Activated T-cell treated with anti-CD3 and anti-CD28 coated beads for 1 hour (primary cell): ENCODE measurements at places on chromosomes 4 and X.

DNA sequence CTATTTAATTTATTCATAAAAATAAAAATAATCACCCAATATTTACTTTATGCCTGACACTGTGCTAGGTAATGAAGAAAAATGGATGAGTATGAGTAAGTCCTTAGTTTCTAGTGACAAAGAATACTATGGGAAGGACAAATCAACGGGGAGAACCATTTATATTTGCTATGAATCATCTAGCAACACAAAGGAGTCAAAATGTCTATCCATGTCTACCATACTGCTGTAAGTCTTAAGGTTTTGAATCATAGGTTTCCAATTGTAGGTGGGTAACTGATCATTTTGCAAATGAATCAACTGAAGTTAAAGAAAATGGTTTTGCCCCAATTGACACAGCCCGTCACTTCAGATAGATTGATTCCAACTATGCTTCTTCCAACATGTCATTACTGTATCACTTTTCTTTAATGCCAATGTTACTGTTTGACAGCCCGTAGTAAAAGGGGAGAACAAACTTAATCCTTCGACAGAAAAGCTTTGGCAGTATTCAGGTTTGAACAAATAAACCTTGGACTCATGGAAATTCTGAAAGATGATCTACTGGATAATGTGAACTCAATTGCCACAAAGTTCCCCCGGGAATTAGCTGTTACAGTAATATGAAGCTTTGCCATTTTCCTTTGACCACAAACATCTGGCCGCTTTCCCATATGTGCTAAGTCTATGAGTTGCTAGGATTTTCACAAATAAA lies 3.2 kb downstream of the TDO2 start:
- DNase-seq = no peak

GRCh38 chr4:56637791-56638190 lies 43.3 kb downstream of the HOPX start:
- DNase-seq = no peak

DNA sequence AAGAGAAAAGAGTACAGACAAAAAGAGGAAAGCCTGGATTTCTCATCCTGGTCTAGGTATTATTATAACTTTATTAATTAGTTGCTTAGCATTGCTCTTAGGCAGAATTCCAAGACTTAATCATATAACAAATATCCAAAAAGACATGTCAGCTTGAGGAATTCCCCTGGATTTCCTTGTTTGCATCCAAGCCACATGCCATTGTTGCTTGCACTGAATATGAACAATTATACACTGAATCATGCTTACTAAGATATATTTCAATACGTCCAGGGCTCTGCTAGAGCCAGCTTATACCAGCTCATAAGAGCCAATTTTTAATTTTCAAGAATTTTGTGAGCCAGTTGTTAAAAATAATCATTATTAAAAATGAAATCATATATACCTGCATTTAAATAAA lies 5.5 kb upstream of the TLR10 start:
- no peak for DNase-seq

GRCh38 chr4:73707918-73708577 lies 32.3 kb upstream of the CXCL8 start:
- no peak for DNase-seq

DNA sequence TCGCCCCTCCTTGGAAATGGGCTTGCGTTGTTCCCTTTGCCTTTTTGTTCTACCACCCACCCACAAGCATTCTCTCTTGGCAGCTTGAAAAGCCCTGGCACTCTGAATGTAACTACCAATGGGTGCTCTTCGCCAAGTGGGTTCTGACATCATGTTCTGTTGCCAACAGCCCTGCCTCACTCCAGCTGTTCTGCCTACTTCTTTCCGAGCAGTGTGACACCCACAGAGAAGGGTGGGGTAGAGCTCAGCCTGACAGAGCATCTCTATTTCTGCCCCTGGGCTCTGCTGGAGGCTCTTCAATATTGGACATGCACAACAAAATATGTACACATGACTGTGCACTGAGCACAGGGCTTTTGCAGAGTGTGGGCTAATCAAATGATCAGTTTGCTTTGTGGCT lies 15.6 kb upstream of the EXOSC9 start:
- no peak for DNase-seq

DNA sequence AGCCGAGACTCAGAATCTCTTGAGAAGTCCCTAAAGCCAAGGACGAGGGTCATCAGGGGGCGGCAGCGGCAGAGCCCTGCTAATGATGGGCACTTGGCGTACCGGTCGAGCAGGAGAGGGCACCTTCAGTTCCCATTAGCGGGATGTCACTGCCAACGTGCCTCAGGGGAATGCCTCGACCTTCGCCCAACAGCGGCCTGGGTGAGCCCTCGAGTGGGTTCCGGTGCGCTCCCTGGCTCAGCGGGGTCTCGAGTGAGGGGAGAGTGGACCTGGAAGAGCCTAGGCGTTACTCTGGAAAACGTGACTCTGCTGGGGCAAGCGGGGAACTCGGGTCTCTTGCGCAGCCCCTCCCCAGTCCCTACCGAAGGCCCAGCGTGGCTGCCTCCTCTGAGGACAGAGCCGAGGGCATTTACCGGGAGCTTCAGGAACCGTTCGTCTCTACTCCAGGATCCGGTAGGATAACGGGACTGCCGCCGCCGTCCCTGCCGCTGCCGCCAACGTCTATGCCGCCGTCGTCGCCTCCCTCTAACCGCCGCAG lies 36.9 kb downstream of the PGRMC1 start:
- no peak for DNase-seq

DNA sequence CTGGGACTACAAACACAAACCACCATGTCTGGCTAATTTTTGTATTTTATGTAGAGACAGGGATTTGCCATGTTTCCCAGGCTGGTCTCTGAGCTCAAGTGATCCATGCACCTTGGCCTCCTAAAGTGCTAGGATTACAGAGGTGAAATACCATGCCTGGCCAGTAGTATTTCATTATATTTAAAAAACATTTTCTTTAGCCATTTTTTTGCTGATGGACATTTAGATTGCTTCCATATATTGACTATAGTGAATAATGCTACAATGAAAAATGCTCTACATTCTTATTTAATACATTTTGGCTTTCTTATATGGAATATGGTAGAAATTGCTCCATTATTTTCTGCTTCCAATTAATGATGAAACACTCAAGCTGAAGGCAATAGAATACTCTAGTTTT lies 1439.7 kb downstream of the FSTL5 start:
- DNase-seq = no peak

DNA sequence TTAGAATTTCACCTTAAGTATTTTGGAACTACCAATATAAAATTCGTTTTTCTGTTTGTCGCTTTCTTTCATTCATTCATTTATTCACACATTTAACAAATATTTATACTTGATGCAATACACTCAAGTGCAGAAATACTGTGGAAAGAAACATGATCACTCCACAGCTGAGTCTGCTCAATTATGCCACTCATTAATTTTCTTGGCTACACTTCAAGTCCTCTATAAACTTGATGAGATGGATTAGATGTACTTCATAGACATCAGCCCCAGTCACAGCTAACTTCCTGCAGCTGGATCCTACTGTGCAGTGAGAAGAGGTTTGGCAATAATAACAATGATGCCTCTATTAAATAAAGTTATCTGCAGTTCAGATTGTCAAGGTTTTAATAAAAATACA lies 208.1 kb downstream of the PDGFC start:
- DNase-seq = no peak

DNA sequence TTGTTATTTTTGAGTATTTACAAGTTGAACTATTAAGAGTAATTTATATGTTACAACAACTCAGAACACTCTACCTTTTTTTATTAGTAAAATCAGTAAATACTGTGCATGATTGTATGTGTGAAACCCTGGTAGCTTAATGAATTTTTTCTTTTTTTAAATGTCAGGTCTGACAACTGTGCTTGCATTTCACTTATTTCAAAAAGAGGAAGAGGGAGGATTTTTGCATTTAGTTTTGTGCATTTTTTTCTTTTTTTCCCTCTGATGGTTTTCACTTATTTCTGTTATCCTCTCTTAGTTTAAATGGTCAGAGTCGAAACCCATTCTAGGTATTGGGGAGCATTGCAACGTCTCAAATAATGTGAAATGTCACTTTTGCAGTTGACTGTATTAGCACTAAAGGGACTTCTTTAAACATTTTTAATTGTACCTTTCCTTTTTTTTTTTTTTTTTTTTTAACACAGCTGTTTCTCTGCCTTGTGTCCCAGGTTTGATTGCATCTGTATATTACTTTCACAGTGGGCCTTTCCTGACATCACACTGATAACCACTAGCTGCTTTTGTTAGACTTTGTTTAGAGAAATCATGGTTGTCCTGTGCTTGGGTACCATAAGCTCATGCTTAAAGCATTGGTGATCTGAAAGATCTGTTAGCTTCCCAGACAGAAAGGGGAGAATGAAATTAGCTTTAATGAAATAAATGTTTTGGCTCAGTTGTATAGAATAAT lies 28.5 kb downstream of the MOB1B start:
- DNase-seq = no peak

GRCh38 chr4:94909645-94910044 lies 151.9 kb downstream of the BMPR1B start:
- no peak for DNase-seq

DNA sequence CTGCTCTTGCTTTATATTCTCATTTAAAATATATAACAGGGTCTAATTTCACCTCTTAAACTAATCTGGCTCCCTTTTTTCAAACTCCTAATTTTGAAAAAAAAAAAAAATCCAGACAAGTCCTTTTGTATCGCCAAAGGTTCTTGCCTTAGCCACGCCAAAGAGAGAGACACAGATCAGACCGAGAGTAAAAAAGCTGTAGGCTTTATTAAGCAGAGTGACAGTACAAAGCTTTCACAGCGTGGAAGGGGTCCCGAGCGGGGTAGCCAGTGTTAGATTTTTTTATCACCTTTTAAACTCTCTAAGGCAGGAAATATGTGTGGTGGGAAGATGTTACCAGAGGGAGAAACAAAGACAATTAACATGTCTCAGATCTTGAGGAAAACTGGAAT lies 54.1 kb downstream of the PAGE2 start:
- DNase-seq = no peak

DNA sequence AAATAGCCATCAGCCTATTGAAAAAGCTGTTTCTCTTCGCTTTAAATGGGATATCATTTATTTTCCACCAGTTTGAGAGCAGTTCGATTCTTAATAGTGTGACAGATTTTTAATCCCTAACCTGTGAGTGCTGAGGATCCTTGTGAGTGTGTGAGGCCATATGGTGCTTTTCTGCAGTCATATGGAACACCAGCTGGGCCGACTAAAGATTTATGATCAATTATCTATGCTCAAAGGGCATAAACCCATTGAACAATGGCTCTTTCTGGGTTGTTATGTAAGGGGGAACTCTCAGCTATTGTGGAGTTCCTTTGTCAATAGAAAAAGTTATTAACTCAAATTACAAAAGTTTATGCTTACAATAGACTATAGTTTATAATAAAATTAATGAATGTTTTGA lies 1003.6 kb downstream of the FAT4 start:
- no peak for DNase-seq

DNA sequence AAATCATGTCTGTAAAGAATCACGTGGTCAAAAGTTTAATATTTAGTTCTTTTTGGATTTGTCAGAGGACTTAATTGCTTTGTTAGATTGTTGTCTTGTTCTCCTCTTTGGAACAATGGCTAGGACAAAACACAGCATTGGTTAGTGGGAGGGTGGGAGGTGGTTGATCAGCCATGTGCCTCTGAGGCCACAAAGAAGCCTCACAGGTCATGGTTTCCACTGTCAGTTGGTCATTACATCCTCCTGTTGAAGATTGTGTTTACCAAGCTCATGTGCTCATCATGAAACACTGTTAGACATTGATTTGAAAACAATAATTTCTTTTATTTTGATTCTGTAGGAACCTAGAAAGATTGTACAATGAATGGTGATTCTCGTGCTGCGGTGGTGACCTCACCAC lies 31.9 kb downstream of the ADD1 start:
- DNase-seq = no peak

DNA sequence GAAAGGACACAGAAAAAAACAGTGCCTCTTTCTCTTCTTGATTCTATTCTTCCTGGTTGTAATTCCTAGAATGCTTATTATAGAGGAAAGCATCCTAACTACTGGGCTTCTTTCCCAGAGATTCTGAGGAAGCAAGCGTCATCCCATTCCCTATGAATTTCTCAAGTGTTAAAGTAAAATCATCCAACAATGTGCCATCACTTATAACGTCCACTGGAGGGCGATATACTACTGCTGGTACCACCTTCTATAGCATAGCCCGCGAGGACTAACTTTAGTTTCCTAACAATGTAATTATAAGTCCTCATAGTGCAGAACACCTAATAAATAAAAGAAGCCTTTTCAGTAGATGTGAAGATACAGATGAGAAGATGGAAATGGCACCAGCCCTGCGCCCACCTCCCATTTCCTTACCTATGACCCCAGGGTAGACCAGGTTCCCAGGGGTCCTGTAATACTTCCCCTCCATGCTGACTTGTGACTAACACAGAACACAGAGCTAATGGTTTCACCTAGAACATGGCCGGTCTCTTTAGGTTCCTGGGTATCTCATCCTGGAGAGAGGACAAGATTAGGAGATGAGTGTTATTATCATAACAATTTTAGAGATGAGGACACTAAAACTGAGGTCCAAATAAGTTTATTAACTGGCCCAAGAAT lies 4.2 kb downstream of the CENPVL3 start:
- no peak for DNase-seq

- DNase-seq = no peak
Observed at GRCh38 chr4:113006632-113007031, 42.8 kb upstream of the ANK2 start.

DNA sequence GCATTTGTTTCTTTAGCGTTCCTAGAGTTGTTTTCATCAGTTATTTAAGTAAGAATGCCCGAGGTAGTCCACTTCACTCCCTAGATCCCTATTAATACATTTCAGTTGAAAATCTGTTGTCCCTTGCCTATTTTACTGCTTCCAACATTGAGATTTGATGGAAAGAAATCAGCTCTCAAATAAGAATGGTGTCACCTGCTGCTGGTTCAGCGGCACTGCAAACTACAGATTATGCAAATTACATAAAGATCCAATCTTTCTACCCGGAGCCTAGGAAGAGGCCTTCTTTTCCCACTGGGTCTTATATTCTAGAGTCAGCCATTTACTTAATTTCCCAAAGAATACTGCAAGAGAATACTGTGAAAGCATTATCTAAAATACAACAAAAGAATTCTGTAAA lies 597.6 kb upstream of the MAGEB2 start:
- no peak for DNase-seq

DNA sequence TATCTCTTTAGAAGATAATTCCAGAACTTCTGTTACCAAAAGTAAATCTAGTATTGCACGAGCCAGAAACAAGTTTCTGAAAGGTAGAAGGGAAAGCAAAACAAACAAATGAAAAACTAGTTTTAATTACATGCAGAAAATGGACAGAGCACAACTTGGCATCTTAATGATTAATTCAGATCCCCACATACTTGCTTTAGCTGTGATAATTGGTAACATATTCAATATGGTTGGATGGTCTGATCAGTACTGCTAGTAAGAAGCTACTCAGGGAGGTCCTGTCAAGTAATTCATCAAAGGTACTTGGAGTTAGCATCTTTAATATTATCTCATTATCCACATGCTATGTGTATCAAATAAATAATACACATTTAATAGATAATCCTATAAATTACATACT lies 204.3 kb downstream of the TRAM1L1 start:
- no peak for DNase-seq

GRCh38 chrX:118964252-118964651 lies 10.2 kb upstream of the LONRF3 start:
- no peak for DNase-seq

- DNase-seq = no peak
Observed at GRCh38 chr4:121308828-121309227, 72.0 kb downstream of the QRFPR start.

GRCh38 chrX:9851890-9852289 lies 65.7 kb downstream of the SHROOM2 start:
- DNase-seq = no peak

GRCh38 chr4:17545374-17546140 lies 30.6 kb downstream of the CLRN2 start:
- DNase-seq = no peak

- DNase-seq = no peak
Observed at GRCh38 chr4:54556051-54556450, 101.7 kb upstream of the KIT start.
